GDM1 (cell line): ENCODE measurements at places on chromosomes 5 and 9.

- no peak for DNase-seq
Measured at GRCh38 chr5:92470770-92471169, 1087.7 kb upstream of the ARRDC3 start.

GRCh38 chr5:143931476-143931875, 119.5 kb downstream of the HMHB1 start:
- no peak for DNase-seq

DNA sequence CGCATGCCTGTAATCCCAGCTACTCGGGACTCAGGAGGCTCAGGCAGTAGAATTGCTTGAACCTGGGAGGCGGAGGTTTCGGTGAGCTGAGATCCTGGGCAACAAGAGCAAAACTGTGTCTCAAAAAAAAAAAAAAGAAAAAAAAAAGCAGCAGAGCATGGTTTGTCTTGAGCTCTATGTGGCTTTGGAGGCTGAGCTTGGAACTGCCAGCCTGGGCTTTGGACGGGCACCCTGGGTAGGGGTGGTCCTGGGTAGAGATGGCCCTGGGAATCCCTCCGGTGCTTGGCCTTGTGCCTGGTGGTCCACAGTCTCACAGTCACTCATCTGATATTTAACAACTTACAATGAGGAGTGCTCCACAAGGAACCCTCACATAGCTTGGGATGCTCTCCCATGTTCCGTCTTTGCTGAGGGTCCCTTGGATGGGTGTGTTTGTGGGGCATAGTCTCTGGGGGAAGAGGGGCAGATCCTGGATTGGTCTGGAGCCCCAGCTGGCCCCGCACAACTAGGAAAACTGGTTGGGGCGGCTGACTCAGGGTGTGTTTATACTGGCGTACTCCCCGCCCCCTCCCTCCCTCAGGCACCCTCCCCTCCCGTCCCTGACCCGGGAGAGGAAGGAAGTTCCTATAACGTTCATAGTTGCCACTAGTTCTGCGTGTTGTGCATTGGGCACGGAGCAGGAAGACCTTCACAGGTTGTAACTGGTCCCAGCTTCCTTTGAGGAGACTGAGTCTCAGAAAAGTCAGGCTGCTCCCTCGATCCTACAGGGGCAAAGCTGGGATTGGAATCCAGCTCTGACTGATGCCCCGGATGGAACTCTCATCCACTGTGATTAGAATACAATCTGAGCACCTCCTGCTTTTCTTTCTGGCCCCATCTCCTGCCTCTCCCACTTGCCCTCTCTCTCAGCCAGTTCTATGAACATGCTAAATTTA, 11.2 kb downstream of the IER5L start:
- peak; percentile 83 for DNase-seq

DNA sequence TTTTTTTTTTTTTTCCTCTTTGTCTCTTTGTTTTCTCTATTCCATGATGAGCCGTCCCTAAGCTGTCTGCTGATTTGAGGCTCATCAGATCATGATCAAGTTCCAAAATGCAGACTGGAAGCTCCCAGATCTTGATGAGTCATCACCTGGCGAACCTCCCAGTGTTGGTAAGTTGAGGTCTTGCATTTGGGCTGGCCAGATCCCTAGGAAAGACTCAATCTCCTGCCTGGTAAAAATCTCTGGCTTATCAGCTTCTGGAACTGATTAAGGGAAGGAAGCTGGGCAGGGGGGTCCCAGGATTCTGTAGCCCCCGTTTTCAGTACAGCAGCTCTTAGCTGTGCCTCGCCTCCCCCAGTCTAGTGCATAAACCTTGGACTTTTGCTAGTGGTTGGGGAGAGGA, 69.0 kb downstream of the TSPAN17 start:
- no peak for DNase-seq

DNA sequence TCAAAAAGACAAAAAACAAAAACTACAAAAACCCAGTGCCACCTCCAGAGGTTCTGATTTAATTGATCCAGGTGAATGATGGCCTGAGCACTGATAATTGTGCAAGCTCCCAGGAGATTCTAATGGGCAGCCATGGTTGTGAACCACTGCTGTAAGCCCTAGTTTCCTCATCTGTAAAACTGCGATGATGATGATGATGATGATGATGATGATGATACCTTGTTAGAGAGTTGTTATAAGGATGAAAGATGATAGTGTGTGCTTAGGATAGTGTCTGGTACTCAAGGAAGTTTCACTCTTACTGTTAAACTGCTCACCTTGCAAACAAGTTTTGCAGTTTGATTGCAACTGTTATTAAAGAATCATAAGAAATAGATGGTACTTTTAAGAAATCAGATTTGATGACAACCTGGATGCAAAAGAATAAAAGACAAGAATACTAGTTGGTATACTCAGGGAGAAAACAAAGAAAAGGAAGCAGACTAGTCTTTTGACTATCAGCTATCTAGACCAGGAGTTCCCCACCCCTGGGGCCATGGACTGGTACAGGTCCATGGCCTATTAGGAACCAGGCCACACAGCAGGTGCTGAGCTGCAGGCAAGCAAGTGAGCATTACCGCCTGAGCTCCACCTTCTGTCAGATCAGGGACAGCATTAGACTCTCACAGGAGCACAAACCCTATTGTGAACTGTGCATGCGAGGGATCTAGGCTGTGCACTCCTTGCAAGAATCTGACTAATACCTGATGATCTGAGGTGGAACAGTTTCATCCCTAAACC, 98.0 kb downstream of the OR2K2 start:
- no peak for DNase-seq

- DNase-seq: no peak
Measured at GRCh38 chr5:83509540-83509939, 38.0 kb downstream of the VCAN start.

GRCh38 chr5:171747061-171747859, 38.4 kb upstream of the SMIM23 start:
- no peak for DNase-seq

- no peak for DNase-seq
Measured at GRCh38 chr5:77409870-77410621, 82.1 kb downstream of the WDR41 start.

- DNase-seq: no peak
Measured at GRCh38 chr9:11158676-11159075, 545.9 kb upstream of the PTPRD start.

- DNase-seq: peak; percentile 42
Measured at GRCh38 chr5:177495243-177496060, 2.0 kb downstream of the PDLIM7 start.

DNA sequence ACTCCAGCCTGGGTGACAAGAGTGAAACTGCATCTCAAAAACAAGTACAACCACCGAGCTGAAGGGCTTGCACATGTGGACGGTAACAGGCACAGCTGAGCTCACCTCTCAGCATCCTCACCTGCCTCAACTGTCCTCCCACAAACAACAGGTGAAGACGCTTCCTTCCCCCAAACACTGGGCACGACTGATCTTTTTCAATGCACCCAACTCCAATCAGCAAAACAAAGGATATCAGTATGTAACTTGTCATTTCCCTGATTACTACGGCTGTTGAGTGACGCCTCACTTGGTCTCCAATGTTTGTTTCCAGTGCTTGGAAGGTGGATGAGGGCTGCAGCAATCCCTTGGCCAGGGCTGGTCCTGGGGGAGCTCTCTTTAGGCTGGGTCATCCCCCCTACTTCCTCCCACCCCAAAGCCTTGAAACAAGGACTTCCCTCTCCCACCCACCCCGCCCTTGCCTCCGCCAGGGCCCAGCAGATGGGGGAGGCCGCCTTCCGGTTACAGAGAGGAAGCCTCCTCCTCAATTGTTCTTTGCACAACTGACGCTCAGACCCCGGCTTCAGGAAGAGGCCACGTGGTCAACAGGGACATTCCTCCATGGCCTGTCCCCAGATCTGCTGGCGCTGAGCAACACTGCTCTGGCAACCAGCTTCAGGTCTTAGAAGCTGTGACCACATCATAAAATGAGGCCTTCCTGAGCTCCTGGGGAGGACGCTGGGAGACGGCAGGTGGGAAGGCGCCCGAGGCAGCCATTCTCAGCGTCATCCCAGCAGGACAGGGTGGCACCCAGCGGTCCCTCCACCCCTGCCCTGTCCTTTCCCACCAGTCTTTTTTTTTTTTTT, 5.9 kb downstream of the FAM78A start:
- DNase-seq: peak; percentile 83

DNA sequence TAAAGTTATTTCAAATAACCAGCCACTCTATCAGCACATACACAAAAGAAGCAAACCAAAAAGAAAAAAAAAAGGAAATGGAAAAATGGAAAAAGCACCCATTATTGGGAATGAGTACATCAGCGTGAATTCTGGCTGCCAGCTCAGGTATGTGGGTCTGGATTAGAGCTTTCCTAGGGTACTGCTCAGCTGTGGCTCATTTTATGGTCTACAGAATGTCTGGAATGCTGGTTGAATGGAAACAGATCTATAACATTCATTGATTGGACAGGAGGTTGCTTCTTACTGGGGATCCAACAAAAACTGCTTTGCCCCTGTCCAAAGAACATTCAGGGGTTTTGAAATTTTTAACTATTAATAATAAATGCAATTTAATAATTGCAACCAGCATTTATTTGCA, 3.9 kb upstream of the CAST start:
- no peak for DNase-seq

DNA sequence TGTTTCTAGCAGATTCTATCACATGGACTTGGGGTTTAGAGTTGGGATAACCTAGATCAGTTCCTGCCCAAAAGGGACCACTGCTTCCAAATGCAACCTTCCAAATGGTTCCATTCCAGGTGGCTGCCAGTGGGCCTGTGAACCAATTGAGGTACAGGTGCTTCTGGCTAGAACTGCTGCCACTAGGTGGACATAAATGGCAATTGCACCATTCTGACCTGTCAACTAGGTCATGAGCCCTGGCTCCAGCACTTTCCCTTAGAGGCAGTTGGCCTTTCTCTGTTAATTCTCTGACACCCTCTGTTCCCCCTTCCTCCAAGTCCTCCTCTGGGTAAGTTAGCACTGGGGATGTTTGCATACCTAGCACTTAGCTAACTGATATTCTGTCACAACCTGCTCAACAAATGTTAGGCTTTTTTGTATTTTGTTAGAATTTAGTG, 16.6 kb upstream of the HEMGN start:
- peak; percentile 73 for DNase-seq

GRCh38 chr5:141051521-141051866, 320 bp downstream of the PCDHB1 start:
- no peak for DNase-seq

DNA sequence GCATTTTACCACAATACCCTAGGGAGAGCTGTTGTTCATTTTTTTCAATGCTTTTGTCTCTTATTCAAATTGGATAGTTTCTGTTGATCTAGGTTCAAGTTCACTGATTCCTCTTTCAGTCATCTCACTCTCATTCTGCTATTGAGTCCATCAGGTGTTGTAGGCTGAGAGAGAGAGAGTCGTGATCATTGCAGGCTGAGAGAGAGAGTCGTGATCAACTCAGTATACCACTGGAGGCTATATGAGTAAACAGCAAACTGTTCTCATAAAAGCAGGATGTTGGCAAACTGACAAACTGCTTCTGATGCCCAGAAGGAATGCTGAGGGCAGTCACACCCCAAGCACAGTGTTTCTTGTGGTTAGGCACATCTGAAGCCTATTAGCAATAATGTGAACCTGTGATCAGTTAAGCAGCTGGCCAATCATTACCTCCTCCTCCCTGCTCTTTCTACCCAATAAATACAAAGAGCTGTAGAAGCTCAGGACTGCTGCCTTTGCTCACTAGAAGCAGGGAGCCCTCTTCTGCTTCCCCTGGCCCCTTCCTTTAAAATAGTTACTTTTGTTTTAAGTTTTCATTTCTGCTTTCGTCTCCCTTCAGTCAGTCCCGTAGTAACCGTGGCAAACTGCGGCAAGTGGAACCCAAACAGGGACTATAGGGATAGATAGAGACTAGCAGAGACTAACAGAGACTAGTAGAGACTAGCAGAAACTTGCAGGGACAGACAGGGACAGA, 476.1 kb upstream of the ACO1 start:
- DNase-seq: no peak

GRCh38 chr9:137811283-137811870, 66.2 kb upstream of the CACNA1B start:
- DNase-seq: no peak

DNA sequence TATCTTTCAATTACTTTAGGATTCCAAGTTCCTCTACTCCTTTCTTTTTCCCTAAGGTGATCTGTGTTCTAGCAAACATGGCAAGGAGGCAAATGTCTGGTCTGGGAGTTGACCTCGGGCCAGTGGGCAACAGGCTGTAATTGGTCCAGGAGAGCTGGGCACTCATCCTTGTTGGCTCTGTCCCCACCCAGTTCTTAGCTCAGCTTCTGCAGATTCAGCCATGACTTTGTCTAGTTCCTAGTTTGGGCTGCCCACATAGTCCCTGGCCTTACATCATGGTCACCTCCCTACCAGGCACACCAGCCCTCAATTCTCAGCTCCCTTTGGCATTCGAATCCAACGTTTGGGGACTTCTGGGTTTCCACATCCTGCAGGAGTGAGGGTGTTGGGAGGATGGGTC, 92.1 kb upstream of the DAP start:
- no peak for DNase-seq

- no peak for DNase-seq
Measured at GRCh38 chr9:138059196-138059595, 181.6 kb downstream of the CACNA1B start.

- no peak for DNase-seq
Measured at GRCh38 chr5:174245516-174246075, 200.1 kb downstream of the NSG2 start.

DNA sequence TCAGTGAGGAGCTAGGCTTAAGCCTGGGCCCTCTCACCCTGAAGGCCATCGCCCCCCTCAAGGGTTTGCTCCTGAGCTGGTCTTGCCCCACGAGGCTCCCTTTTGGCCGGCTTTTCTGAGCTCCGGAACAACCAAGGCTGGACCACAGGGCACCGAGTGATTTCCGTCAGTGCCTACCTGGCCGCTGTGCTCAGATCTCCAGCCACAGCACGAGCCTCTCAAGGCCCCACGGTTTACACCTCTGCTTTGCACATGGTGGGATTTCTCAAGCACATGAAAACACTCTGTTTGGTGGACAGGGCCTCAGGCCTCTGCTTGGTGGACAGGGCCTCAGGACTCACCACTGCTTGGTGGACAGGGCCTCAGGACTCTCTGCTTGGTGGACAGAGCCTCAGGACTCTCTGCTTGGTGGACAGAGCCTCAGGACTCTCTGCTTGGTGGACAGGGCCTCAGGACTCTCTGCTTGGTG, 15.8 kb downstream of the CLPTM1L start:
- DNase-seq: no peak

GRCh38 chr5:113806904-113807303, 293.4 kb downstream of the YTHDC2 start:
- DNase-seq: no peak

- DNase-seq: no peak
Measured at GRCh38 chr9:132712753-132713152, 42.5 kb downstream of the GTF3C4 start.

- no peak for DNase-seq
Measured at GRCh38 chr9:71820403-71820921, 52.1 kb upstream of the CEMIP2 start.
